ENCODE measurements at places on chromosomes 5 and 9. TPM values are rescaled to one million over a fixed set of nuclear protein-coding genes. Genes with fewer than 3 reads are reported as not detected.
A peak's percentile ranks its signal among the peaks of the same experiment; 100 is the strongest.

- no peak for DNase-seq
Measured at GRCh38 chr9:89000371-89000781, 9.1 kb downstream of the S1PR3 start.

GRCh38 chr9:20270161-20270560, 352.1 kb downstream of the MLLT3 start:
- DNase-seq: no peak

Gene MRPS2
- 9.7 TPM for total RNA-seq

DNA sequence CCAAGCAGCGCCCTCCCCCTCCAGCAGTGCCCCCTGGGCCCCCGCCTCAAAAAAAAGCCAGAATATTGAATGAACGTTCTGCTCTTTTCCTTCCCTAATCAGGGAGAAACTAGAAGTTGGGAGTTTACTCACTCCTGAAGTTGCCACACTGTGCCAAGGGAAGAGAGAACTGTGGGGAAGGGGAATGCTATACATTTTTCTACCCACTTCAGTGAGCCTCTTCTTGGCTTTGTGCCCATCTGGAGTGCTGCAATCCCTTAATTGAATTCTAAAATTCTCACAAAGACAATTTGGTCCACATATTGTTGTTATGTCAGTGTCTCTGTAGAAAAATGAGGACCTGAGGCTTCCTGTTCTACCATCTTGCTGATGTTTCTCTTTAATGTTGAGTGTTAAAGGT, 443.7 kb downstream of the DIRAS2 start:
- DNase-seq: no peak

DNA sequence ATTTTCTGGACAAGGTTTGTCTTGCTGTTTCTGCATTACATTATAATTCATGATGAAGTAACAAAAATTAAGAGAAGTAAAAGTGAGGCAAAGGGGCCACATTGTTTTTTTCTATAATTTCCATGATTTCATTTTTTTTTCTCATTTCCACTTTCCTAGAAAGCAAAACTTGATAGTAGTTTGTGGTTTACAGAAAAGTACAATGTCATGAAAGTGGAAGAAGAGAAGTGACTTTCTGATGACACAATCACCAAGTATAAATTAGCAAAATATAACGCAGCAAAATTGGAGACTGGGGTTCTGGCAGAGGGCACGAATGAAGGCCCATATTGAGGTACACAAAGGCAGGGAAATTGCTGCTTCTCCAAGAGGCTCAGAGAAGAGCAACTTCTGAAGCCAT, 5.0 kb upstream of the IFNA14 start:
- no peak for DNase-seq

GRCh38 chr5:159944056-159944600, 27.8 kb downstream of the ADRA1B start:
- no peak for DNase-seq

Gene GRM6
- total RNA-seq: not detected

GRCh38 chr5:179504191-179504590, 46.2 kb upstream of the RUFY1 start:
- no peak for DNase-seq

DNA sequence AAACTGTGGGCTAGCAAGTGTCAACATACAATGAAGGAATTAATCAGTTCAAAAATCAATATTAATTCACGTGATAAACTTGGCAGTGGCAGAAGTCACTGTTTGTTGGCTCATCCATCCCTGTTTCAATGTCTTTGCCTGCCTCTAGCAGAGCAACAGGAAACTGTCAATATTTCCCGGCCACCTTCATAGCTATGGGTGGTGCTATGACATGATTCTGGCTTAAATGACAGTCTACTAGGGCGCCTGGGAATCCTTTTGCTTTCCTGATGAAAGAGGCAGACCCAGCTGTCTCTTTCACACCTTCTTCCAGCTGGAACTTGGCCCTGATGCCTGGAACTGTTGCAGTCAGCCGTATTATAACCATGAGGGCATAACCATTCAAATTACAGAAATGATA, 72.1 kb upstream of the DNAH5 start:
- DNase-seq: no peak

GRCh38 chr9:72292256-72292682, 72.7 kb downstream of the ZFAND5 start:
- DNase-seq: no peak

GRCh38 chr9:71748280-71748743, 20.0 kb downstream of the CEMIP2 start:
- DNase-seq: no peak

DNA sequence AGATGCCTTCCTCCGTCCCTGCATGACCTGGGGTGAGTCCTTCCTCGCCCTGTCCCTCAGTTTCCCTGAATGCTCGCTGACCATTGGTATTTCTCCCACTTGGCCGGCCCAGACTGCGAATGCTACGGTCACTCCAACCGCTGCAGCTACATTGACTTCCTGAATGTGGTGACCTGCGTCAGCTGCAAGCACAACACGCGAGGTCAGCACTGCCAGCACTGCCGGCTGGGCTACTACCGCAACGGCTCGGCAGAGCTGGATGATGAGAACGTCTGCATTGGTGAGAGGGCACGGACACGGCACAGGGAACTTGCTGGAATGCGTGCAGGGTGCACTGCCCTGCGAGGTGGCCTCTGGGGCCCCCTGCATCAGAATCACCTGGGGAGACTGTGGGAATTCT, 77.1 kb downstream of the NTNG2 start:
- no peak for DNase-seq

Gene NIPSNAP3A
- 22.6 TPM for total RNA-seq

GRCh38 chr5:95617057-95617456, 2.8 kb upstream of the GPR150 start:
- no peak for DNase-seq

DNA sequence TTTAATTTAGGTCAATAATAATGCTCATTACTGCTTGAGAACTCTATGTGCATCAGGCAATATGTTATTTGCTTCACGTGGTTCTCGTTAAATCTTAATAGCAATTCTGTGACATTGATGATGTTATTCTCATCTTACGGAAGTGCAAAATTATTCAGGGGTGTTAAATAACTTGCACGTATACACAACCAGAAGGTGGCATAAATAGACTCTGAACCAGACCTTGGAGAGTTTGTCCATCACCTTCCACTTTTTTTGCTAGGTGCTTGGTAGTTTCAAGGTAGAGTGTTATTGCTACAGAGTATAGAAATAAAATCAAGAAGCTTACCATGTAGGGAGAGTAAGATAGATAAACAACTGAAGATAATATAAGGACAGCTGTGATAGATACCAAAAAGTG, 23.6 kb upstream of the TNFAIP8 start:
- no peak for DNase-seq

DNA sequence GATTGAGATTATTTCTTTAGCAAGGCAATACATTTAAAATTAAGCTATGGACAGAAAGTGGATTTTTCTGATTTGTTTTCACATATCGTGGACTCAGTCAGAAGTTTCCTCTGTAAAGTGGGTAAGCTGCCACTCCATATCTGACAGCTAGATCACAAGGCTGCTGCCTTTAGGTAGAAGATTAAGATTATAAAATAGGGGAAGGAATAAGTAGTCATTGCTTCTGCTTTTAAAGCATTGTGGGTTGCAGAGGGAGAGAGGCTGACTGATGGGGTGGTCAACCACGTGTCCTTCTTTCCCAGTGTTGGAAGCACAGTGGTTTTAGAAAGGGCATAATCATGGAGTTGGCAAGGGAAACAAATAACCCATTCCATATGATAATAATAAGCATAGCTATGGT, 74.3 kb upstream of the MOCS2 start:
- DNase-seq: no peak

- no peak for DNase-seq
Measured at GRCh38 chr9:93048566-93049448, 9.7 kb upstream of the SUSD3 start.

Gene MAMDC2
- 114 TPM for total RNA-seq

DNA sequence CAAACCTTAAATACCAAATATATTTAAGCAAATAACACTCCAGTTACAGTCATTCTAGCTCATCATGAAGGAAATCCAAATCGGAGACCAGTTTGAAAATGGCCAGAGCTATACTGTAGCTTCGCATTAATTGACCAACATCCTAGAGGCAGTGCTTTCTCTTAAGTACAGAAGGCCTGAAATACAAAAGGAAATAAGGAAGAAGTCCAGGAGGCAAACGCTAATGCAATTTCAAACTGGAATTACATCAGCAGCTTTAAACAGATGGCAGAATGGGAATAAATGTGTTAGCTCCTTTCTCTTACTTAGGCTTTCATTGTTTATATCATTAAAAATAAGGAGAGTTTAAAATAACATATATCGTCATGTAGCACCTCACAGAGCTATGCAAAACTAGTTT, 197.0 kb downstream of the SEC61B start:
- DNase-seq: no peak

DNA sequence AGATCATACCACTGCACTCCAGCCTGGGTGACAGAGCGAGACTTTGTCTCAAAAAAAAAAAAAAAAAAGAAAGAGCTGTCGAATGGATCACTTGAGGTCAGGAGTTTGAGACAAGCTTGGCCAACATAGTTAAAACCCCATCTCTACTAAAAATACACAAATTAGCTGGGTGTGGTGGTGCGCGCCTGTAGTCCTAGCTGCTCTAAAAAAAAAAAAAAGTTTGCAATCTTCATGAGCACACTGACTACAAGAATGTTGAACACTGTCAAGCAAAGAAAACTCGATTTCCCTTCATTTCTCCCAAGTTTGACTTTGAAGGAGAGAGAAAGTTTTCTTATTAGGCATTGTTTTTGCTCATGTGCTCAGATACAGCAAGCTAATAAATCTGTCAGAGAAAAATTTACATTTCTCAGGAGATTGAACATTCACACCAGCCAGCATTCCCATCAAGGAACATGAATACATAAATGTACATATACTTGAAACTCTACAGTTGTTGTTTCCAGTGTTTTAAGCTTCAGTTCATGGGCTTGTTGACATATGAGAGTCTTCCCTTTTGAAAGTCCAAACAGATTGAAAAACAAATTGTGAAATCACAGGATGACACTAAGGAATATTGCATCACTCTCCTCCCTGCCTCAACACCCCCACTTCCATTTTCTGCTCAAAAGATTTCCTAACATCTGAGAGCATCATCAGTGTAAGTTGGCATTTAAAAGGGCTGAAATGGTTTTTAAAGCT, 81.8 kb downstream of the ARRDC3 start:
- DNase-seq: no peak

- no peak for DNase-seq
Measured at GRCh38 chr9:129367287-129367686, 189.2 kb upstream of the IER5L start.

Gene S1PR3
- total RNA-seq: 57.3 TPM

- DNase-seq: no peak
Measured at GRCh38 chr5:99763021-99763774, 772.0 kb upstream of the FAM174A start.

Gene IFNA21
- total RNA-seq: not detected

DNA sequence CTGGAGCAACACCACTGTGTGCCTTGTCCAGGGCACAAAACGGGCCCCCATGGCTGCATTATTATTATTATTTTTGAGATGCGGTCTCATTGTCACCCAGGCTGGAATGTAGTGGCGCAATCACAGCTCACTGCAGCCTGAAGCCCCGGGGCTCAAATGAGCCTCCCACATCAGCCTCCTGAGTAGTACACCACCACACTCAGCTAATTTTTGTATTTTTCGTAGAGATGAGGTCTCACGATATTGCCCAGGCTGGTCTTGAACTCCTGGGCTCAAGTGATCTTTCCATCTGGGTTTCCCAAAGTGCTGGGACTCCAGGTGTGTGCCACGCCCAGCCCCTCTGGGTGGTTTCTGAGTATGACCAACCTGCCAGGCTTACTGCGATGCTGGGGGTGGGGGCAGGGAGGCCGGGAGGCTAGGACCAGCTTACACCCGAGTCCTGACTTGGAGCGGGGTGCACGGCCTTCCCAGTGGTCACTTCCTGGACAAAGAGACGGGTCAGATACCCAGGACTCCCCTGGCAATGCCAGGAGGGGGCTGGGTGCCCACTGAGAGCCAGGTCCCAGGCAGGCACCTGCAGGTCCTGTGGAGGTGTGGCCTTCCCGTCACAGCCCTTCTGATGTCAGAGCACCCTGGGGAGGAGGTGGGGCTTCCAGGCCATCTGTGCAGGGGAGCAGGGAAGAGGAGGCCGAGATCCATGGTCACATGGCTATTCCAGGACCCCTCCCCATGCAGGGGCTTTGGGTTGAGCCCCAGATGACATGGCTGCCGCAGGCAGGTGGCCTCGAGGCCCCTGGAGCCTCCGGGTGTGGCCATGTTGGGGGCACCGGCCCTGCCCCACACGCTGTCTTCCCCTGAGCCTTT, 8.3 kb upstream of the NRARP start:
- no peak for DNase-seq

DNA sequence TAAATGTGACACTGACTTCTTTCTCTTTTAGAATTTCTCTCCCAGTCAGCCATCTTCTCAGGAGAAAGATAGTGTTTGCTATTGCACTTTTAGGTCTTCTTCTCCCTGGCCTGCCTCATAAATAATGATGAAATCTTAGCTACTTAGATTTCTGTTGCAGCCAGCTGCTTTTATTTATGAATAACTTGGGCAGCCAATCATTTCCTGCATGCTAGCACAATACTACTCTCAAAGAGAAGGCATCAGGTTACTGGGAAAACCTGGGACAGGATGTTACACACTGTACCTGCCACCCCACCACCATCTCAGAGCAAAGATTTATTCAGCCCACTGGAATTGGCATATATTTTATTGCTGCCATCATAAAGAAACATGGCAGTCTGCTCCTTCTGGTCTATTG, 266.6 kb downstream of the PRELID2 start:
- DNase-seq: no peak

- peak; percentile 62 for DNase-seq
Measured at GRCh38 chr5:178204935-178205748, 809 bp downstream of the HNRNPAB start.

- DNase-seq: no peak
Measured at GRCh38 chr5:175747539-175748060, 89.7 kb downstream of the HRH2 start.

Measured in uterus (tissue), 4 donors.